ENCODE measurements at places on chromosomes 12 and 14.
A peak's percentile ranks its signal among the peaks of the same experiment; 100 is the strongest.

DNA sequence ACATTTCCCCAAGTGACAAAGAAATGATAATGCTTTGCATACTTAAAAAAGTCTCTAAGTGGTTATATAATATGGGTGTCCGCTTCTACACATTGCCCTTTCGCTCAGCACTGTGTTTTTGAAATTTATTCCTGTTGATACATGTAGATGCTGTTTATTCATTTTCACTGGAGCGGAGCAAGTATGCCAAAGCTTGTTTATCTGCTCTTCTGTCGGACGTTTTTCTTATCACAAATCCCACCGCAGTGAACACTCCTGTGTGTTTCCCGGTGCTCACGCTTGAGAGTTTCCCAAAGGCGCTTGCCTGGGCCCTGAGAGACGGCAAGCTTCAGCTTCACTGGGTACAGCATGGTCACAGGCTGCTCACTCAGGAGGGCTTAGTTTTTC is 50.2 kb downstream of the TPCN1 start:
- DNase-seq, result no peak

DNA sequence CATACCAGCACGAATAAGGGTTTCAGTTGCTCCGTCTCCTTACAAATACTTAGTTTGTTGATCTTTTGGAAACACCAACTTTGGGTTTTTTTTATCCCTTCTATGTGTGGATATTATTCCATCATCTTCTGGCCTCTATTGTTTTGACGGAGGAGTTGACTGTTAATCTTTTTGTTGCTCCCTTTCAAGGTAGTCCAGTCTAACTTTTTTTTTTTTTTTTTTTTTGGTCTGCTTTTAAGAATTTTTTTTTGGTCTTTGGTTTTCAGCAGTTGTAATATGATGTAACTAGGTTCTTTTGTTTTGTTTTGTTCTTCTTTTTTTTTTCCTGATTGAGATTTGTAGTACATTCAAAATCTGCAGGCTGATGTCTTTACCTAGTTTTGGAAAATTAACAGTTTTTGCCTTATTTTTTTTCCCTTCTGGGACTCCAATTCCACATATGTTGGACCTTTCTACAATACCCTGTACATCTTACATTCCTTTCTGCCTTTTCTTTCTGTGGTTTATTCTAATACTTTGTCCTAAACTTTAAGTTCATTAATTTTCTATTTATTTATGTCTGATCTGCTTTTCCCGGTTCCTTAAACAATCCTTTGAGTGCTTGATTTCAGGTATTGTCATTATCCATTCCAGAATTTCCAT is 54.9 kb downstream of the DNAH10 start:
- DNase-seq, result no peak

GRCh38 chr12:90546511-90546910 is 408.5 kb downstream of the CCER1 start:
- DNase-seq, result no peak

- DNase-seq, result no peak
Observed at GRCh38 chr12:113214895-113215400, 6.3 kb upstream of the TPCN1 start.

- DNase-seq, result no peak
Observed at GRCh38 chr12:1091350-1091749, 100.3 kb downstream of the ERC1 start.

GRCh38 chr14:105474483-105475268 is at the start of gene CRIP2:
TSS of gene CRIP2 (plus strand) at chr14:105474821. CDS start at chr14:105474863, 42 bp downstream.
- no peak for DNase-seq

DNA sequence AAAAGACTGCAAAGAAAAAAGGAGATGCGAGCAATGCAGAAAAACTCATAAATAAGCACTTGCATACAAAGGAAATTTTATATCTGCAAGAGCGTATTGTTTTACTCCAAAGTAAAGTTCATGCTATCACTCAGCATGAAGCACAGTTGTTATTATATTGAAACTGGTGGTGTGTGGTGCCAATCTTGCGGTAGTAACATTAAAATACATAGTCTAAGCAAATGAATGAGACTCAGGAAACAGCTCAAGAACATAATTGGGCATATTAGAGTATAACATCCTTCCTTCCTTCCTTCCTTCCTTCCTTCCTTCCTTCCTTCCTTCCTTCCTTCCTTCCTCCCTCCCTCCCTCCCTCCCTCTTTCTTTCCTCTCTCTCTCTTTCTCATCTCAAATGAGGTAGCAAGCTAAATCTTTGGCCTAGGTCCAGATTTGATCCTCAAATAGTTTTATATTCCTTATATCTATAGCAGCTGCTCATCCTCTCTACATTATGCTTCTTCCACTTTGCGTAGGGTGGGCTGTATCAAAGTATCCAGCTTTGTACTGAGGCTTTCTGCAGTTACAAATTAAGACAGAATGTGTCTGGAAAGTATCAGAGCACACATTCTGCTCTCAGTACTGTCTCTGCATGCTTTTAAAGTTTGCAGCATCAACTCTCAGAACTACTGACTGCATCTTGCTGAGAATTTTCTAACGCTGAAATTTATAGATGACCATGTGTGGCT is 718.3 kb downstream of the RERGL start:
- no peak for DNase-seq

- DNase-seq, result no peak
Observed at GRCh38 chr12:47221256-47222023, 141.7 kb upstream of the AMIGO2 start.

- DNase-seq, result no peak
Observed at GRCh38 chr14:74936151-74936550, 13.1 kb upstream of the RPS6KL1 start.

DNA sequence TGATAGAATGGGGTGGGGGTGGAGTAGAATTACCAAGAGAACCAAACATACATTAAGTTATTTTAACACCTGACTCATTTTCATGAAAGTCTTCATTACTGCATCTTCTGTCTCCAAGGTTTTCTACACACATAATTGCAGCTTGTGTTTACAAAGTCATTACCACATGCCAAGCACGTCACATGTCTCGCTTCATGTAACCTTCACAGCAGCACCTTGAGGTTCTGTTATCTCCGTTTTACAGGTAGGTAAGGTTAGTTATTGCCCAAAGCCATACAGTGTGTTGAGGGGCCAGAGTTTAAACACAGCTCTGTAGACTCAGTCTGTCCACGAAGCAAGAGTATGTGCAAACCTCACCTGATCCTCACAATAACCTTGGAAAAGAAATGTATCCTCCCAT is 64.3 kb upstream of the RBM19 start:
- DNase-seq, result no peak

- no peak for DNase-seq
Observed at GRCh38 chr14:65192686-65193085, 90.4 kb upstream of the MAX start.

GRCh38 chr12:95218150-95219133 is 835 bp downstream of the VEZT start:
- peak; percentile 52 for DNase-seq

DNA sequence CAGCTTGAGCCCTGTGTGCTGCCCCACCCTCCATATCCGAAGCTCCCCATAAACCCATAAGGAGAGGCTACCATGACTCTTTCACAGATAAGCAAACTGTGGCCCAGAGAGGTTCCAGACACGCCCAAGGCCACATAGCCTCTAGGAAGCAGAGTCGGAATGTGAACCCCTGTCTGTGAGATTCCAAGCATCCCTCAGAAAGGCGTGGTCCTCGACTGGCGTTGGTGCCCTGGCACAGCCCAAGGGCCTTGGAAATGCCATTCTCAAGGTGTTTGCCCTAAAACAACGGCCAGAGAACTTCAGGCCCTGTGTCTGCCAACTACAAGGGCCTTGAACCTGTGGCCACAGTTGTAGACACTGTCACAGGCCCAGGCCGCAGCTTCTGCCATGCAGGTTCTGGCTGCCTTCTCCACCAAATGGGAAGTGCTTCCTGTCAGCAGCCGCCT is 8.5 kb upstream of the DIO3 start:
- no peak for DNase-seq

DNA sequence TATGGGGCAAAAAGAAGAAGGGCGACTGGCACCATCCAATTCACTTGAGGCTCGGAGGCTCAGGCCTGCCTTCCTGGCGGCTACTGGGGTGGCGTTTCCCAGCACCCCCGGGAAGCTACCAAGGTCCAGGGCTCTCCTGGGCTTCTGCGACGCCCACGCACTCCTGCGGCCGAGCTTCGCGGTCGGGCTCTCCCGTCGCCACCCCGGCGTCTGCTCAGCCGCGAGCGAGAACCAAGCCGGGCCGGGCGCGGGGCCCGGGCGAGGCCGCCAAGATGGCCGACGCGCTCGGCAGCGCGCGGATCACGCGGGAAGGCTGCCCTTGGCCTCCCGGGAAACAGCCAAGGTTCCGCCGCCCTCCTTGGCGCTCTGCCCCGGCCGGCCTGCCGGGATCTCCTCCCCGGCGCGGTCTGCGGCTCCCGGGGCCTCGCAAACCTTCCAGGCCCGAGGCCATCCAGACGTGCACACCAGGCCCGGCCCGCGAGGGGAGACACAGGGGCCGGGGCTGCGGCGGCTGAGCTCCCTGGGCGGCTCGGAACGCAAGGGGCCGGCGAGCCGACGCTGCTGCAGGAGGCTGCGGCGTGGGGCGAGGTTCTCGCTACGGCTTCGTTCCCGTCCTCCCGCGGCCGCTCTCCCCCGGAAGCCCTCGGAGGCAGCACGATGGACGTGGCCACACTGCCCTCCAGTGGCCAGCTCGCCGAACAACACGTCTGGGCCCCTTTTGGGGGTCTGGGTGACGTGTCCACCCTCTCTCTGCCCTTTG is 23.5 kb upstream of the ZFP36L1 start:
- DNase-seq, result peak; percentile 84

GRCh38 chr12:101670007-101670671 is 27.3 kb upstream of the CHPT1 start:
- DNase-seq, result no peak

- DNase-seq, result no peak
Observed at GRCh38 chr12:3376779-3377455, 114.1 kb upstream of the PRMT8 start.

DNA sequence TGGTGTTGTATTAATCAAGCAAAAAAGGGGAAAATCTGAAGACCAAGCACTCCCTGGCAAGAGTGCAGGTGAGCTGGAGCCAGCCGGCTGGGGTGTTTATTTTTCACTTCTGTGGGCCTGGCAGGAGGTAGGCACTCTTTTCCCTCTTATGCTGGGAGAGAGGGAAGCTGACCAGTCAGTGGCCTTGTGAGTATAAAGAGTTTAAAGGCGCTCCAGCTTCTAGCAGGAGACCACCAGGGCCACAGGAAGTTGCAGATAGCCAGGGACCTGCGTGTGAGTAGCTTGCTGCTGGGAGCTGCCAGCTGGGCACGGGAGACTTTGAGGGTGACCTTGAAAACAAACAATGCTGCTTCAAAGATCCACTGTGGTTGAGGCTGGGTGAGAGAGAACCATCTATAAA is 217.4 kb upstream of the PWP1 start:
- no peak for DNase-seq

GRCh38 chr12:77325511-77326236 is 260.3 kb upstream of the E2F7 start:
- DNase-seq, result no peak

- DNase-seq, result no peak
Observed at GRCh38 chr12:31612819-31613218, 21.9 kb upstream of the DENND5B start.

GRCh38 chr12:124484526-124484953 is 82.9 kb downstream of the NCOR2 start:
- no peak for DNase-seq

DNA sequence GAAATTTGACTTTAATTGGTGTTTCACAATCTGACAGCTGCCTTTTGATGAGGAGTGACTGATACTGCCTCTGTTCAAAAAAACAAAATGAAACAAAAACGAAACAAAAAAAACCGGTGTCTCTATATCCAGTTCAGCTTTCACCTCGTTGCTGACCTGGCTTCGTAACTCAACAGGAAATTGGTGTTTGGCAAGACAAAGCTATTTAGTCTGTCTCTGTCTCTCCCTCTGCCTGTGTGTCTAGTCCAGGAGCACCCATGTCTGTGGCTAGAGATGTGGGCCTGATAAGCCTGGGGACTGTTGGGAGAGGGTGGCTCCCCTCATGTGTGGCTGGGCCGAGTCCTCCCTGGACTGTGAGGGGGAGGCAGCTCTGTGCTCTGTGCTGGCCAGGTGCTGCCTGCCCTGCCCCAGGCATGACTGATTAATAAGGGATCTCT is 11.3 kb downstream of the CACNA1C start:
- no peak for DNase-seq

GRCh38 chr14:51962711-51963110 is 26.6 kb upstream of the RTRAF start:
- no peak for DNase-seq

- DNase-seq, result no peak
Observed at GRCh38 chr14:70931008-70931407, 23.7 kb downstream of the PCNX1 start.

DNA sequence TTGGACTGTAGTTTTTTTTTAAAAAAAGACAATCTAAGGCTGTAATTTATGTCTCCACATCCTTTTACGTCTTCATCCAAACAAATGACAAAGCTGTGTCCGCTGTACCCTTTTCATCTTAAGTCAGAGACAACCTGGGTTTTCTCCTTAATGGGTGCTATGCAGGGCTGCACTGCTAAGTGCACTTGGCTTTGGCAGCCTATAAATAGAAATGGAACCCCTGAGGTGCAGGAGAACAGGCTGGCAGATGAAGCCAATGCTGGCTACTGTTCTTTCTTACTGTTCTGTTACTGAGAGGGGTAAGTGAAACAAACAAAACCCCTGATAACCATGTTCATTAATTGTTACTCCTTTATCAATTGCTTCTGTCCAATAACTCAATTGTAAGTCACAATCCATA is 47.1 kb upstream of the KICS2 start:
- no peak for DNase-seq

GRCh38 chr12:26378711-26379110 is 183.3 kb downstream of the SSPN start:
- DNase-seq, result no peak

DNA sequence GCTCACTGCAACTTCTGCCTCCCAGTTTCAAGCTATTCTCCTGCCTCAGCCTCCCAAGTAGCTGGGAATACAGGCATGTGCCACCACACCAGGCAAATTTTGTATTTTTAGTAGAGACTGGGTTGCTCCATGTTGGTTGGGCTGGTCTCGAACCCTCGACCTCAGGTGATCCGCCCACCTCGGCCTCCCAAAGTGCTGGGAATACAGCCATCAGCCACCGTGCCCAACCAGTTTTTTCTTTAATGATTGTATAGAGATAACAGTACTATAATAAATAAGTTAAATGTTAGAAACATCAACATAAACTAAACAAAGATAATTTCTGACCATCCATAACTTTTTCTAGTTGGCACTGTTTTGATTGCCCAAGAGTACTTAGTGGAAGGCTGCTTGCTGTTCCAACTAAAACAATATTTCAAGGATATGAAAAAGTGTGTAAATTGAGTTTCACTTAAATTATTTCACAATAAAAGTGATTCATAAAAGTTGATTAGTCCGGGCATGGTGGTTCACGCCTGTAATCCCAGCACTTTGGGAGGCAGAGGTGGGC is 5.6 kb downstream of the GON7 start:
- no peak for DNase-seq

DNA sequence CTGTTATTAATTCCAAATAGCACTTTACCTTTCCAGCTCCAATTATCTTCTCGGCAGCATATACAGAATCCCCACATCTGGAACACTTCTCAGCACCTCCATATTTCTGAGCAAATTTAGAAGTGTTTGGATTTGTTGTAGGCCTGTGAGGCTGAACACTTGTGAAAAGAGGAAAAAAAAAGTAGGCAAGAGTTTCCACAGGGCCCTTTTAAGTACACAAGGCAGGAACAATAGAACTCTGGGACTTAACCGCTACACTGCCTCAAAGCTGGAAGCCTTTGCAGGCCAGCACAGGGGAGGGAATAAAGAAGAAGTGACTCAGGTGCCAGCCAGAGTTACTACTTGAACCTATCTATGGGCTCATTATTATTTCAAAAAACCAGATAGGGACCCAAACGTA is 18.6 kb downstream of the CSRP2 start:
- DNase-seq, result no peak

- DNase-seq, result no peak
Observed at GRCh38 chr12:56581418-56582145, 48.5 kb downstream of the BAZ2A start.

Data from stimulated activated CD4-positive, alpha-beta T cell treated with anti-CD3 and anti-CD28 coated beads, TNF-alpha, amount 100 ng/mL, for 24 hours (primary cell).